Sciatic nerve (tissue), 2 donors: ENCODE measurements at places on chromosomes 1 and 21. TPM values are rescaled to one million over a fixed set of nuclear protein-coding genes. Genes with fewer than 3 reads are reported as not detected.

DNA sequence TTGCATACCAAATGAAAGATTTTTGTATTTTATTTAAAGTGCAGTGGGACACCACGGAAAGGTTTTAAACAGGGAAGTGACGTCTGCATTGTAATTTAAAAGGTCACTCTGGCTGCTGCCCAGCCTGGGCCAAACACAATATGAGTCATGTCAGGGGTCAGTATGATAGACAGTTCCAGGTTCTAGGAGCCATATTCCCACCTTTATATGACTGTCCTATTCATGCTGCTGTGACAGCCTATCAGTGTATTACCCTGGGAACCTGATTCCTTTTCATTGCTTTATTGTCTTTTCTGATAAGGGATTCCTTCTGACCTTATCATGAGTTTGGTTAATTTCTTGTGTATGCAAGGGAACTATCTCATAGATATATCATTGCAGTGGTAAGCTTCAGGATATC lies 5.3 kb downstream of the VANGL1 start:
- no peak for DNase-seq

GRCh38 chr1:107949467-107950253 lies 15.3 kb downstream of the VAV3 start:
- DNase-seq = no peak

DNA sequence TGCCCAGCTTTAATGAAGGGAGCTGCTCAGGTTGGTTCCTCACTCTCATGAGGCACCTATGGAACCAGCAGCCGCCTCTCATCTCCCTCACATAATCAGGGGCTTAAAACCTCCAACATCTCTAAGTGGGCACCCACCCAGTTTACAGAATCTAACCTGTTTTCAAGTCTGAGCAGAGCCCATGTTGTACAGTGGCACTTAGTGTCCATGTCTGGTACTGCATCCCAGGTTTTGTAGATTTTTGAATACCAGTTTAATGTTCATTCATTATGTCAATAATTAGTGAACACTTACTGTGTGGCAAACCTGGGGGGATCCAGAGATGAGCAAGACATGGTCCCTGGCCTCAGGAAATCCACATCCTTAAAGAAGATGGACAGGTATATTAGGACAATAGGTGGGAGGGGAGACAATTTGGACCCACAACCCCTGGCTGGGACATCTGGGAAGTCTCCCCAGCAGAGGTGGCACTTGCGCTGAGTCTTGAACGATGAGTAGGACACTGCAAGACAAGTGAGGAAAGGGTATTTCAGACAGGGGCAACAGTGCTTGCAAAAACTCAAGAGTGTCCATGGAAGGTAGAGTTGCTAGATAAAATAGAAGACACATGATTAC lies 83.3 kb downstream of the LACTBL1 start:
- DNase-seq = no peak

DNA sequence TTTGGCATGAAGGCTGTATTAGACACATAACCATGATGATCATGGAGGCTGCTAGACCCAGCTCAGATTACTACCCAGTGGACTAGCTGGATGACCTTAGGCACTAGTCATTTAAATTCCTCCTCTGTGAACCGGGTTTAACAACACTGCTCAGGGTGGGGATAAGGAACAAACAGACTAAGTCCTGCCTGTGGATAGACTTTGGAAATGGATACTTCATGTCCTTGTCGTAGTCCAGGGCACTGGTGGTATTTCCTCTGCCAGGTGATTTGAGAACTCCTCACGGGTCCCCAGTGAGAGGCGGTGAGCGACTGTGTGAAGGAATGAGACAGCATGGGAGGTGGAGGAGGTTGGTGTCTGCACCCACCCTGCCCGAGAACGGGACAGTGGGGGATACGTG lies 72.9 kb upstream of the SELENON start:
- DNase-seq = no peak

DNA sequence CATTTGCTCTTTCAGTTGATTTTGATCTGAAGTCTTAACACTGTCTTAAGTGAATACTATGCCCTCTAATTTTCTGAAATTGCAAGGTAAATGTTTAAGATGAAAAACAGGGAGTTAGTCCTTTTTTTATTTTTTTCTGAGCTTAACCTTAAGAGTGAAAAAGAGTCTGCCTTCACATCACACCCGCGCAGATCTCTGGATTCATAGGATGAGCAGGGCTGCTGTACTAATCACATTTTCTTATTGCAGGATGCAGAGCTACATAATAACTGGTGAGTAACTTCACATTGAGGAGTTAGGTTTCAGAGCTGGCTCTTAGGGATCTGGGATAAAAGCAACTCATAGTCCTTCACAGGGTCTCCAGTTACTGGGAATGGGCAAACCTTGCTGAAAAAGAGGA lies 188.7 kb upstream of the ATP1B1 start:
- no peak for DNase-seq

DNA sequence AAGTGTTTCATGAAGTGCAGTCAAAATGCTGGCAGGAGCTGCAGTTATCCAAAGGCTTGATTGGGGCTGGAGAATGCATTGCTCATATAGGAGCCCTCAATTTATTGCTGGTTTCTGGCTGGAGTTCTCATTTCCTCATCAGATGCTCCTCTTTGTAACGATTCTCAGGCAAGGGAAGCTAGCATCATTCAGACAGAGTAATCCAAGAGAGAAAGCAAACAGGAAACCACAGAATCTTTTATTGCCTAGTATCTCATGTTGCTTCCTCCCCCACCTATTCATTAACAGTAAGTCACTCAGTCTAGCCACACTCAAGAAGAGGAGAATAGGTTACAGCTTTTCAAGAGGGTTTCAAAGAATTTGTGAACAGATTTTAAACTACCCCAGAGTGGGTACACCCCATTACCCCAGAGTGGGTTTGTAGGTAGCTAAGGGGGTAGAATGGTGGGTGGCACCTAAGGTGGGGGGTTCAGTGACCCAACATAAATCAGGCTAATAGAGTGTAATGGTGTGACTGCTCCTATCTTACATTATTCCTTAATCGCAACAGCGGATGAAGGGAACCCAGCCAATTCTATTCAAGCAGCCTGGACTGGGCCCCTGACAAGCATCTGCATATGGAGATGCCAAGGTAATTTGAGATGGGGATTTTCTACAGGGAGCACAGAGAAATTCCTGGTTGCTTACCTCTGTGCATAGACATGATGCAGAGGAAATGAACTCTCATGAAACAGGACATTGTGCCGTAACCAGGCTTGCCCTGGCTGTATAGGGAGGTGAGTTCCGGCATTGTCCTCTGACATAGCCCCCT lies 67.1 kb downstream of the KCNJ15 start:
- no peak for DNase-seq

DNA sequence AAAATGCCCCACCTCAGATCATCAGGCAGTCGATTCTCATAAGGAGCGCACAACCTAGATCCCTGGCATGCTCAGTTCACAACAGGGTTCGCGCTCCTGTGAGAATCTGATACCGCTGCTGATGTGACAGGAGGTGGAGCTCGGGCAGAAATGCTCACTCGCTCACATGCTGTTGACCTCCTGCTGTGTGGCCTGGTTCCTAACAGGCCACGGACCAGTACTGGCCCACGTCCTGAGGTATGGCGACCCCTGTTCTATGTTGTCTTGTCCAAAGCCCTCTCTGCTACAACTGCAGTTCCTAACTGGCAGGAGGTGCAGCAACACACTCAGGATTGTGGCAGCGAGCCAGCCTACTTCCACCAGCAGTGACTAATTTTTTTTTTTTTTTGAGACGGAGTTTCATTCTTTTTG lies 70.6 kb downstream of the CLSTN1 start:
- DNase-seq = no peak

- no peak for DNase-seq
Measured at GRCh38 chr21:36188937-36189336, 32.3 kb downstream of the DOP1B start.

DNA sequence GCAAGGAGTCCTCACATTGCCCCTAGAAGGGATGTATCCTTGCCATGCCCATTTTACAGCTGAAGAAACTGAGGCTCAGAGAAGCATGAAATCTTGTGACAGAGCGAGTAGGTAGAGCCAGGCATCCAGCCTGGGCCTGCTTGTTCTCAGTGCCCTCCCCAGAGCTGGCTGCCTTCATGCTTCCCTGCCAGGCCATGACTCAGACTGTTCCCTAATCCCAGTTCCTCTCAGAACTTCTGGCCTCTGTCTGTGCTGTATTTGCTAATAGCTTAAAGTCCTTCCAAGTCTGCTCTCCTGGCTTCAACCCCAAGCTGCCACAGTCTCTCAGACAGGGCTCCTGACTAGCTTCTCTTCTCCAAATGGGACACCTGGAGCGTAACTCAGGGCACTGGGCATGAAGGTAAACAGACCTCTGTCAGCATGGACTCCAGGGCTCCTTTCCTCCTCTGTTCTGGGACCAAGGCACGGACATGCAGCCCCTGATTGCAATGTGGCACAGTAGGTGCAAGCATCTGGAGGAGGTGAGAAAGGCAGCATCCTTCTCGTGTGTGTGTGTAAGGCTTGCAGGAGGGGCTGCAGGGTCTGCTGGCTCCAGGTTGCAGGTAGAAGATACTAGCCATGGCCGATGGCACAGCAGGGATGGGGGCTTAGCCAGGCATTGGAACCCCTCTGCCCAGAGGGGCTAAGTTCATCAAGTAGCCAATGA lies 122.7 kb downstream of the HMGB4 start:
- no peak for DNase-seq

DNA sequence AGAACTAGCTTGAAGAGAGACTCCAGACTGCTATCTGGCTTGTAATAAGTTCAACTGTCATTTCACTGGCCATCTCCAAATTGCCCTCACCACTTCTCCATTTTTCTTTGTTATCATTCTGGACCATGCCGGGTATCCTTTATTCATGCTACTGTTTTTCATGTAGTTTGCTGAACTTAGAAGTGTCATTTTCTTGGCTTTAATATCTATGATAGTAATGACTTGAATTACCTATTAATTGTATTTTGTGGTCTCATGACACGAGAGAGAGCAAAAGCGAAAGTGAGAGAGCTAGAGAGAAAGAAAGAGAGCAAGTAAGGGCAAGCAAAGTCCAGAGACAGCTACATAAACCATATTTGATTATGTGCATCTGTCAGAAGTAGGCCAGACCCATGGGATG lies 184.9 kb upstream of the ATP1B1 start:
- no peak for DNase-seq

GRCh38 chr1:241924080-241924808 lies 33.3 kb upstream of the BECN2 start:
- DNase-seq = no peak

ILDR2 gene
- 6.7 TPM for total RNA-seq

LYPD8 gene
- total RNA-seq = not detected

RSPO1 gene
- 0.13 TPM for total RNA-seq

KRTAP13-2 gene
- total RNA-seq = not detected

PPP1R8 gene
- total RNA-seq = 32.5 TPM

ST6GALNAC5 gene
- 20.0 TPM for total RNA-seq

TSACC gene
- total RNA-seq = not detected

OR6N1 gene
- not detected for total RNA-seq

LMX1A gene
- 0.22 TPM for total RNA-seq

GBP2 gene
- total RNA-seq = 80.0 TPM
